ENCODE measurements at places on chromosomes 12 and 14.

- no peak for DNase-seq
Observed at GRCh38 chr12:111353603-111354295, 15.1 kb downstream of the PHETA1 start.

DNA sequence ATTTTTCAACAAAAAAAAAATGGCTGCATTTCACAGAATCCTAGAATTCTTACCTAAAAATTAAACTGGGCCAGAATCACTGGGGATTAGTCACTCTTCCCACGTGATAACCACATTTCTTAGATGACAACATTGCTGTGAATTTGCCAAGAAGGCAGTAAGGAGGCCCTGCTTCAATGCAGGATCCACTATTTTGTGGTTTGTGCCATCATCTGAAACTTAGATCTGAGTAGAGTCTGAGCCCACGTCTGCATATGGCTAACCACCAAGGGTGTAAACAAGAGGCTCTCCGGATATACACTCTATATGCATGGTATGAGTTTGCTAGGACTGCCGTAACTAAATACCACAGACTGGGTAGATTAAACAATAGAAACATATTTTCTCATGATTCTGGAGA, 24.4 kb upstream of the TBX5 start:
- no peak for DNase-seq

DNA sequence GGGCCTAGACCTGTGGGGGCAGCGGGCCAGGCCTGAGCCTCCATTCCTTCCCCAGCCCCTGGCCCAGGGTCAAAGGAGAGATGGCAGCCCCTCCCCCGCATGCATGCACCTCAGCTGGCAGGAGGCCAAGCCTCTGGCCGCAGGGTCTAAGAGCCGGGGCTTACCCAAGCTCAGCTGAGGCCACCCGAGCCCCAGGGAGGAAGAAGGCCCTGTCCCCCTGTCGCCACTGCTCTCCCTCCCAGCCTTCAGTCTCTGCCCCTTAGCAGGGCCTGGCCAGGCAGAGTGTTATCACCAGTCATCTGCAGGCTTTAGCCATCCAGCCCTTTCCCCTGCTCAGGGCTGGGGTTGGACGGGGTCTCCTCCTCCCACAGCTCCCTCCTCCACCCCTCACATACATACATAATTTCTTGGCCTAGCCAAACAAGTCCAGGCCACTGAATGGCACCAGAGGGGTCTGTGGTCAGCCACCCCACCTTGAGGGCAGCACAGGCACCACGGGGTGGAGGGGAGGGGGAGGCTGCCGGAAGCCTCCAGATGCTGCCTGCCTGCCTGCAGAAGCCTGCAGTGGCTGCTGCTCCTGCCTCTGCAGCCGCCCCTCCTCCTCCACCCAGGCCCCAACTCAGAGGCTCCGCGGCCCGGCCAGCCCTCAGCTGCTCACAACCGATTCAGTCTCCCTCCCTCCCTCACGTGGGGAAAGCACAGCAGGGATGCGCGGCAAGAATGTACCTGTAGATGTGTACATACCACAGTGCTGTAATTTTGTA, 22.8 kb downstream of the RAB35 start:
- no peak for DNase-seq

DNA sequence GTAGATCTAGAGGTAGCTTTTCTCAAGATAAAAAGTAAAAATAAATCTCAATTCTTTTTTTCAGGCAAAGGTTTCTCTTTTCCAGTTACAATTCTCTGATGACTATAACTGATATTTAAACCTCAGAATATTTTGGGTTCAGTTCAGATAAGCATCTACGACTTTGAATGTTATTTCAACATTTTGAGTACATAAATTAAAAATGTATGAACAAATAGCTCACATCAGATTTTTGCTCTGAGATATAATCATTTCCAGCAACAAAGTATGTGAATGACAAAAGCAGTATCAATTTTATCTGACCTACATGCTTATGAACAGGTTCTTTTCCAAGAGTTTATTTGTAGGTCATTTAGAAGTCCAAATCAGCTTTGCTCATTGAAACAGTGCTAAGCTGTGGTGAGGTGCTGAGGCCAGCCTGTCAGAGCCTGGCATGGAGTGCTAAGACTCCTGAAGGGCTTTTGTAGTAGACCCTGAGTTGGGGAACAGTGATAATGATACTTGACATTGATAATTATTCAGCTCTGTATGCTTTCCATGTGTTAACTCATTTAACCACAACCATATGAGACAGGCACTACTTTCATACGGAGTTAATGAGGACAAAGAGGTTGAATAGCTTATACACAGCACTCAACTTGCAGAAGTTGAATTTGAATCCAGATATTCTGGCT, 205.0 kb upstream of the DCN start:
- no peak for DNase-seq

DNA sequence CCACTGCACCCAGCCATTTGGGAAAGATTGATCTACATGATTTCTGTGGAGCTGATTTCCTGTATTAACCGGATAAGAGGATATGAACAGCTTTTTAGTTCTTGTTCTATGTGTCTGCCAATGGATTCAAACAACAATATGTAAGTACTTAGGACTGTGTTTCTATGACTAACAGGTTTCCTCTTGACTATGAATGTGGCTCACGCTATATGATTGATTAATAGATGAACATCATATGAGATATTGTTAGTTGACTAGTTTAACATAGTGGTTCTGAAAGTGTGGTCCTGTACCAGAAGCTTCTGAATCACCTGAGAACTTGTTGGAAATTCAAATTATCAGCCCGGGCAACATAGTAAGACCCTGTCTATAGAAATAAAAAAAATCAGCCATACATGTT, 12.8 kb upstream of the CSRP2 start:
- no peak for DNase-seq

- DNase-seq, result no peak
Observed at GRCh38 chr12:30985814-30986452, 59.4 kb downstream of the TSPAN11 start.

- no peak for DNase-seq
Observed at GRCh38 chr12:69658203-69658602, 40.9 kb downstream of the BEST3 start.

DNA sequence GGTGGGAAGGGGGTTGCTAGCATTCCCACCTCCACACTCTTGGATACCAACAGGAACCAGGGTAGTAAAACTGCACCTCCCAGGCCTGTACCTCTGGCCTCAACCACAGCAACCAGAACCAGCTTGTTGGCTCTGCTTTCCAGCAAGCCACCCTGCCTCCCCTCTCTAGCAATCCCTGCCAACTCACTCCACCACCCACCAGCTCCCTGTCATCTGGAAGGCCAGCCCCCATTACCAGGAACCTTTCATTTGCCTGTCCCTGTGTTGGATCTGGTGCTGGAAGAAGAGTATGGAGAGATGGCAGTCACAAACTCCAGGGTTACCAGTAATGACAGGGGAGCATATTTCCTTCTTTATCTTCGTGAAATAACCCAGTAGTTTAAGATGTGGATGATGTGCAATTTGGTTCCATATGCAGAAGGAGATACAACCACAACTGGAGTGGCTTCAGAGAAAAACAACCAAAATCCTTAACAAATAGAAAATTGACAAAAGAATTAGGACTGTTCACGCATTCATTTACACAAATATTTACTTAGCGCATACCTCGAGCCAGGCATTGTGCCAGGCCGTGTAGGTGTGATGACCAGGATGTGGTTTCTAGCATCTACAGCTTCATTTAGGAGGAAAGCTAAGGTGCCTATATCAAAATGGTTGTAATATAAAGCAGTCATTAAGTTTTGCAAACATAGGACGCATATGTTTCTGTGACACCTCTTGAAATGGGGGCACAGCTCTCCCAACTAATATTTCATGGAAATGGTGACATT, 3.4 kb downstream of the B4GALNT3 start:
- DNase-seq, result no peak

- no peak for DNase-seq
Observed at GRCh38 chr12:101117842-101118241, 92.2 kb downstream of the SLC5A8 start.

- no peak for DNase-seq
Observed at GRCh38 chr14:55301437-55302121, 30.4 kb downstream of the FBXO34 start.

GRCh38 chr14:86091811-86092210, 561.9 kb downstream of the FLRT2 start:
- DNase-seq, result no peak

DNA sequence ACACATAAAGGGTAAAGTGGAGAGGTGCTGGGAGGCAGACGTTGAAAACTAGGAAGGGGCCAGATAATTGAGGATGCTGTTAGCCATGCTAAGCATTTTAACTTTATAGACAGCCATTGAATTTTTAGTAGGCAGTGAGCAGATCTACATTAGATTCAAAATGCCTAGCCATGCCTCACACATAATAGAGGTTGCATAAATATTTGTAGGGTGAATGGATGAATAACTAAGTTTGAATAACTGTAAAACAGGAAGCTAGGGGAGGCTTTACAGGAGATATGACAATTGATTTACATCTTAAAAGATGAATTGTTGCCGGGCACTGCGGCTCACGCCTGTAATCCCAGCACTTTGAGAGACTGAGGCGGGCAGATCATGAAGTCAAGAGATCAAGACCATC, 12.3 kb upstream of the CCNT1 start:
- no peak for DNase-seq

- no peak for DNase-seq
Observed at GRCh38 chr12:1302201-1302870, 292.0 kb downstream of the FBXL14 start.

GRCh38 chr14:101853455-101854018, 92.0 kb downstream of the PPP2R5C start:
- no peak for DNase-seq

DNA sequence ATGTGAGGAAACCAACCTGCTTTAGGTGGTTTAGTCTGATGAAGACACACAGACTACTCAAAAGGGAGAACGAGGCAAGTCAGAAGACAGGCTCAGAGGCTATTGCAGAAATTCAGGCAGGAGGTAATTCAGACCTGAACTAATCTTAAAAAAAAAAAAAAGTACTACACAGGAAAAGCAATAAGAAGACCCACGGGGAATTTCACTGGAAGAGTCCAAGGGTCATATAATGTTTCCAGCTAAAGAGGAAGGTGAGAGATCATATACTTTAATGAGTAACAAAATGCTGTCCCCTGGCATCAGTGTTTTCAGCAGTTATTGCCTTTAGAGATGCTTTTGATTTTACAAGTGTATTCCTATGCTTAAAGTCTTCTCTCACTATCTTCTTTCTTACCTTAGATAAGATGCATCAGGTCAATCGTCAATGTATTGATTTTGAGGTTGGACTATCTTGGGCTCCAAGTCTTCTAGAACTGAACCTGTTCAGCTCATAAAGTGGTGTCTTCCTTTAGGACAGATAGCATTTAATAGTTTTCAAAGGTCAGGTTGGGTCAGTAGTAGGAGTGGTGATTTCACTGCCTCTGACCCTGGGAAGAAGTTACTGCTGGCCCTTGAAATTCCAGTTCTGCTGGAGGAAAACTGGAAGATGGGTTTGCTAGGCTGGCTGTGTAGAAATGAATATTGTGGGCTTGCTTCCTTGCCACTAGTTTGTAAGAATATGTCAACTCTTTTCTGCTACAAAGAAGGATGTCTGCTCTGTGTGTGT, 60.0 kb downstream of the FAR2 start:
- DNase-seq, result no peak

DNA sequence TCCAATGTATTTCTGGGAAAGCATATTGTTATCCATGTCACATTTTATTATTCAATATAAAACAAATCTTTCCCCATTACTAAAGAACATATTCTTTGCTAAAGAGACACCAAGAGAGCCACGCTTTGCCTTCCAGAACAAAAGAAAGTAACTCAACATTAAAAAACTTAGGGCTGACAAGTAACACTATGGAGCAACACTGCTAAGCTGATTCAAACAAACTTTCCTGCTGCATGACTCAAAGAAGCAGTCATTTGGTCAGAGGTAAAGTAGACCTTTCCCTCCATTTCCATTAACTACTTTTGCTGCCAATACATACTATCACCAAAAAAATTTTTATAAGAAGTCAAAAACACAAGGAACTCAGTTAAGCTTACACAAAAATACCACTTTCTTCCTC, 83.0 kb downstream of the DENND5B start:
- DNase-seq, result no peak

GRCh38 chr12:104719700-104720338, 238.3 kb downstream of the SLC41A2 start:
- DNase-seq, result no peak

- no peak for DNase-seq
Observed at GRCh38 chr12:72219937-72220336, 52.2 kb upstream of the TRHDE start.

DNA sequence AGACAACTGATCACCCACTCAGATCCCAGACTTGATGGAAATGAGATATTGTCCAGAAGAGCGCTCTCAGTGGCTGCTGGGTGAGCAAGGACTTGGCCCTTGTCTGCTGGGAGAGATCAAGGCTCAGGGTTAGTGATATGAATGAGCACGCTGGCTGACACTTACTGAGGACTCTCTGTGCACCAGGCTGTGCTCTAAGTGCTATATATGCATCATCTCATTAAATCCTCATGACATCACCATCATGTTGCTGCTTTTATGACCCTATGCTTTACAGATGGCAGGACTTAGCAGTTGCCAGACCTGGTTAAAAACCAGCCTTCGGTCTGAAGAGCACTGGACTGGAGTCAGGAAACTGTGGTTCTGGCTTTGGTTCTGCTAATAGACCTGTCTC, 260.9 kb downstream of the VRK1 start:
- no peak for DNase-seq
